ENCODE measurements at places on chromosomes 11 and 22.

DNA sequence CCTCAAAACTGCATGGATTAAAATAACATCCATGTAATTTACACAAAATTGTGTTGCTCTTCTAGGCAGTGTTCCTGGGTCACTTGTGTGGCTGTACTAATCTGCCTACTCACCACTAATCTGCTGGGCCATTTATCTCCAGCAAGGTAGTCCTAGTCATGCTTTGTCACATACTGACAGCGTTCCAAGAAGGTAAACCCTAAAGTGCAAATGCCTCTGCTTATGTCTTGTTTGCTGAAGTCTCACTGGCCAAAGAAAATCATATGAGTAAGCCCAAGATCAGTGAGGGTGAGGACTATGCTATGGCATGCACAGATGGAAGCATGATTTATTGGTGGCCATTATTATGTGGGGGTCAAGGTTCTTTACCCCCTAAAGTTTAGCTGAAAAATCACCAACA lies 630.2 kb upstream of the LUZP2 start:
- no peak for DNase-seq

GRCh38 chr22:21800552-21801303 lies 65.1 kb upstream of the YPEL1 start:
- no peak for DNase-seq

GRCh38 chr11:93547028-93547427 lies 3.8 kb upstream of the SMCO4 start:
- DNase-seq, result no peak

GRCh38 chr11:83612891-83613766 lies 327.0 kb upstream of the CCDC90B start:
- DNase-seq, result no peak

- no peak for DNase-seq
These were observed at the start of gene ST14 for GRCh38 chr11:130159657-130160497. ST14 (plus strand) TSS chr11:130159782; CDS start chr11:130159980, 198 bp downstream.

Data from activated gamma-delta T cell (primary cell).